ENCODE measurements at places on chromosomes 12 and 14.

GRCh38 chr14:43169722-43170121 is 1337.4 kb downstream of the FSCB start:
- no peak for DNase-seq

- DNase-seq: no peak
These were observed 3.5 kb upstream of the KRT81 start for GRCh38 chr12:52294803-52295202.

GRCh38 chr12:102880783-102881182 is 36.3 kb downstream of the PAH start:
- no peak for DNase-seq

GRCh38 chr14:36493761-36494160 is 26.3 kb downstream of the NKX2-1 start:
- DNase-seq: no peak

DNA sequence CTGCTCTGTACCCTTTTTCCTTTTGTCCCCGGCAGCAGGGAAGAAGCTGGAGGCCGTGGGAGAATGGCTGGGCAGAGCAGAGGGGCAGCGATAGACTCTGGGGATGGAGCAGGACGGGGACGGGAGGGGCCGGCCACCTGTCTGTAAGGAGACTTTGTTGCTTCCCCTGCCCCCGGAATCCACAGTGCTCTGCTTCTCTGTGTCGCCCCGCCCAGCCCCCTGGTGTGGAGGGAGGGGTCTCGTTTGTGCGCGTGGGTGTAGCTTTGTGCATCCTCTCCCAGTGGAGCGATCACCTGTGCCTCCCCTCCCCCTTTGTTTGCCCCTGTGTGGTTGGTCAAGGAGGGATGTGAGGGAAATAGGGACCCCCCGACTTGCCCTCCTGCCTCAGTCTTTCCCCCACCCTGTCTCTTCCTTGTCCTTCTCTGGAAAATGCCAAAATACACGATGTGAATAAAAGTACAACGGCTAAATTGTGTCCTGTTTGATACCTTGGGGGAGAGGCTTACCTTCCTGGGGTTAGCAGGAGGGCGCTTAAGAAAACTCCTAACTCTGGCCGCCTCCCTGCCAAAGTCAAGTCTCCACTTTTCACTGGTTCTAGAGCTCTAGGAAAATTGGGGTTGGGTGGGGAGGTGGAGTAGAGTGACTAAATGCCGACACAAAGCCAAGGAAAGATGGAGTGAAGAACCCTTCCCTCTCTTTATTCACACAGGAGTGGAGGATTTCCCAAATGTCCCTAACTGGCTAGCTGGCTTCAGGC is 990 bp upstream of the TPI1 start:
- no peak for DNase-seq

GRCh38 chr12:6843118-6843902 is 2.6 kb downstream of the GNB3 start:
- DNase-seq: no peak

- DNase-seq: no peak
These were observed 29.7 kb downstream of the NOS1 start for GRCh38 chr12:117331691-117332090.

- DNase-seq: no peak
These were observed 55.8 kb downstream of the PAWR start for GRCh38 chr12:79634957-79635471.

DNA sequence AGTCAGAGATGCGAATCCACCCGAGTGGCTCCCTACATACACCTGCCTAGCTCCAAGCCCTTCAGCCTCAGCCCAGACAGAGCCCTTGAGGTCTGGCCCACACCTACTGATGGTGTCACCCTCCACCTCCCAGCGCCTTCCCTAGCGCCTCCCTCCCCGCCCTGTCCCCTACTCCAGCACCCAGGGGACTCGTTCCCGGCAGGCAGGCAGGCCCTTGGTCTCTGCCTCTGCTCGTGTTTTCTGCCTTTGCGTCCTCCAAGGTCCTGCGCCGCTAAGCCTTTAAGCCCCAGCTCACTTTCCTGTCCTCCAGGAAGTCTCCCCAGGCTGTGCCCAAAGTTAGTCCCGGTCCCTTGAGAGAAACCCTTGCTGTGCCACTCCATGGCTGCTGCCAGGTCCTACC is 12.7 kb downstream of the INF2 start:
- no peak for DNase-seq

GRCh38 chr12:84807249-84807648 is 105.3 kb downstream of the SLC6A15 start:
- no peak for DNase-seq

GRCh38 chr12:19694627-19695026 is 255.3 kb downstream of the AEBP2 start:
- DNase-seq: no peak

- DNase-seq: no peak
These were observed 51.4 kb downstream of the VCPKMT start for GRCh38 chr14:50064993-50065392.

GRCh38 chr14:100747736-100748135 is 21.0 kb downstream of the DLK1 start:
- DNase-seq: no peak

DNA sequence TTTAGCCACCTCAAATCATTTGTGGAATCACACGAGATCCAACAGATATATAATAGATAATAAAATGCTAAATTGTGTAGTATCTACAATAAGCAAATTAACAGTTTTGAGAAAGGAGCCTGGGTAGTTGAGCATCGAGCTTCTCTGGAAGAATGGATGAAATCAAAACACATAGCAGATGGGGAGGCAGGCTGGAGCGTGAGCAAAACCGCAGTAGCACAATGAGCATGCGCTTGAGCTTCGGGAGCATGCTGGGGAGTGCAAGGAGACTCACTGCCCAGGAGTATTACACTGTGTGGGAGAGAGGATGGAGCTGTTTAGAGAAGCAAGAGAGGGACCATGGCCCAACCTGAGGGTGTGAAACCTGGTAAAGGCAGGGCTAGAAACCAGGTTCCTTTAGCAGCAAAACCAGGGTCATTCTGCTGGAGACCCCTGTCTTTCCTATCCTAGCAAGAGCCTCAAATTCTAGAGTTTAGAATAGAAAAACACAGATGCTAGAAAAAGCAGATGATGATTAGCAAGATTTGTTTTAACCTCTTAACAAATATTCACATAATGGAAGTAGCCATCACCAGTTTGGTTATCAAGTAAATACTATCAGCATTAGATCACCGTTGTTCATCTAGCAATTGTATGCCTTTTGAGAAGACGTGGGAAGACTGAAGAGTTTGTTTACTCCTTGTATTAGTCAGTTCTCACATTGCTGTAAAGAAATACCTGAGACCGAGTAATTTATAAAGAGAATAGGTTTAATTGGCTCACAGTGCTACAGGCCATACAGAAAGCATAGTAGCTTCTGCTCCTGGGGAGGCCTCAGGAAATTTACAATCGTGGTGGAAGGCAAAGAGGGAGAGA is 484.8 kb downstream of the EGLN3 start:
- DNase-seq: no peak

- no peak for DNase-seq
These were observed 354.4 kb downstream of the MED13L start for GRCh38 chr12:115922952-115923564.

DNA sequence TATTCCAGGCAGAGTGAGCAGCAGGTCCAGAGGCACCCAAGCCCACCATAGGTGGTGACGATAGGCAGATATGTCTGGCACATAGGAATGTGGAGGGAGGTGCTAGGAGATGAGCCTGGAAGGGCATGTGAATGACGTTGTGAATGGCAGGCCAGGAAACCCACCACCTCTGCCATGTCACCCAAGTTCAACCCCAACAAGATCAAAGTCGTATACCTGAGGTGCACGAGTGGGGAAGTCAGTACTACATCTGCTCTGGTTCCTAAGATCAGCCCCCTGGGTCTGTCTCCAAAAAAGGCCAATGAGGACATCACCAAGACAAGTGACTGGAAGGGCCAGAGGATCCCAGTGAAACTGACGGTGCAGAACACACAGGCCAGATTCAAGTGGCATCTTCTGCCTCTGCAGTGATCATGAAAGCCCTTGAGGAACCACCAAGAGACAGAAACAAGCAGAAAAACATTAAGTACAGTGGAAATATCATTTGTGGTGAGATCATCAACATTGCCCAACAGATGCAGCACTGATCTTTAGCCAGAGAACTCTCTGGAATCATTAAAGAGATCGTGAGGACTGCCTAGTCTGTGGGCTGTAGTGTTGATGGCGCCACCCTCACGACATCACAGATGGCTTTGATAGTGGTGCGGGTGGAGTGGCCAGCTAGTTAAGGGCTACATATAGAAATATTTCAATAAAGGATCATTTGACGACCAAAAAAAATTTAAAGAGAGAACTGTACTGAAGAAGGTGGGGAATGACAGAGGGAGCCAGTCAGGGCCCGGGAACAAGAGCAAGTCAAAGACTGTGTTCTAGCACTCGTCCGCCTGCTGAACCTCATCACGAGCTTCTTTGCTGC is 99.7 kb downstream of the ZFP36L1 start:
- DNase-seq: no peak

GRCh38 chr12:102021540-102022246 is 40.1 kb downstream of the WASHC3 start:
- no peak for DNase-seq

- no peak for DNase-seq
These were observed 316.2 kb downstream of the NPAS3 start for GRCh38 chr14:33254861-33255395.

DNA sequence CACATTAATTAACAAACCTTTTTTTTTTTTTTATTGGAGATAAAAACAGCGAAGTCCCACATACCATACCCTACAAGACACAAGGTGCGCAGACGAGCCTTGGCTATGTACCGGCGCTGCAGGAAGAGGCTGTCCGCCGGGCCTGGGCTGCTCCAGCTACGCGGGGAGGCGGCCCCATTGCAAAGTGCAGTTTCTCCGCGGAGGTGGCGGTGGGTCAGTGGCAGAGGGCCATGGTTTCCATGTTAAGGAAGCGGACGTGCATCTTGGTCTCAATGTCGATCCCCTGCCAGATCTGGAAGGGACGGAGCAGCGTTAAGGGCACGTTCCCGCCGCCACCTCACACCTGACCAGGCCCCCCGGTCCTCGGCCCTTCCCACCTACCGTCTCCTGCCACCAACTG is 60.3 kb downstream of the TESC start:
- no peak for DNase-seq

DNA sequence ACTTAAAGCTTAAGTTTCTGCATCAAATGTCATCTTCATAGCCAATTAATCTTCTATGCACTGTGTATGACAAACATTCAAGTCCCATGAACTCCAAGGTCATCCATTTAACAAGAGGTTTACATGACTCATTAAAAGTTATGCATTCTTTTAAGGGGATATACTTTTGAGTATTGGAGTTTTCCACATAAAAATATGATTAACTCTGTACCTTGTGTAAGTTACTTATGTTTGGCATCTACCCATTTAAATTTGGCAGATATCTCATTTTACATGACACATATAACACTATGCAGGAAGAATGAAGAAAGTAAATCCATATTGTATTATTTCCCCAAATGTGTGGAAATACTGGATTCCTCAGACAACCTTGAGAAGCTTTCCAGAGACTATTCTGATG is 240.2 kb downstream of the PAX9 start:
- no peak for DNase-seq

- no peak for DNase-seq
These were observed 43.9 kb upstream of the SLC2A13 start for GRCh38 chr12:40149673-40150260.

DNA sequence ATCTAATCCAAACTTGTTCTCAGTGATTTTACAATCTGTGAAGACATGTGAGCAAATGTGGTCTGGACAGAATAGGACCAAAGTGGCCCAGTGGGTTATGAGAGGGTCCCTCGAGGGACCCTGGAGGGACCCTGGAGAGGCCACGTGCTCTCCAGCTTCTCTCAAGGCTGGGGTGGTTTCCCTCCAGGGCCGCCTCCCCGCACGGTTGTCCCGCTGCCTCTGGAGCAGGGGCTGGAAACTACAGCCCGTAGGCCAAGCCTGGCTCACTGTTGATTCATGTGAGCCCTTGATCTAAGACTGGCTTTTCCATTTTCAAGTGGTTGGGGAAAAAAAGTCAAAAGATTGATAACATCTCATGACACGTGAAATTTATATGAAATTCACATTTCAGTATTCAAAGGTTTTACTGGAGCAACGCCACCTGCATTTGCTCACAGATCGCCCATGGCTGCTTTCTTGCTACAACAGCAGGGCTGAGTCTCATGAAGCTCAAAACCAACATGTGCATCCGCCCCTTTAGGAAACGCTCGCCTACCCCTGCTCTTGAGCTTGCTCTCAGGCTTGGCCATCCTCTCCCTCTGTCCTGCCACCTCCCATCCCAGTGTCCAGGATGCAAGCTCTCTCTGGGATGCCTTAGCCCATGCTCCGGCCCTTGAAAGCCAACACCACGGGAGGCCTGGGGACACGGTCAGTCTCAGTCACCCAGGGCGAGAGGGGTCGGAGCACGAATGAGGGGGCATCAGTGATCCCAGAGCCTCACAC is 12.1 kb upstream of the LRTM2 start:
- no peak for DNase-seq

GRCh38 chr12:99847936-99848335 is 136.8 kb downstream of the ANKS1B start:
- DNase-seq: no peak

GRCh38 chr12:85076688-85077430 is 40.7 kb downstream of the LRRIQ1 start:
- DNase-seq: peak; percentile 12

DNA sequence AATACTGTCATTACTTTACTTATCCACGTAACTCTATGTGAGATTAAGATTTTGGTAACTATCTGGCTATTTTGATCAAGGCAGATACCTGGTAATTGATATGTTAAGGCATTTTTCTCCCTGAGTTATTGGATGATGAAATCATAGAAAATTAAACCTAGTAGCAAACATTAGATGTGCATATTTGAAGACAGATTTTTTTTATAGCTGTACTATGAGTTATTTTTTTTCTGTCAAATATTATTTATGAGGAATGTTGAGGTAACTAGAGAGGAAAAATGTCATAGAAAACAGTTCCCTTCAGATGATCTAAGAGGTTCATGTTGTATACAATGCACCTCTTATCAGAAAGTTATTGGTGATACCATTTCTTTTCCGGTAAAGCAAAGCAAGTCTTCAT is 64.9 kb upstream of the SLC38A2 start:
- DNase-seq: no peak

- DNase-seq: no peak
These were observed 456.6 kb upstream of the TMPO start for GRCh38 chr12:98058838-98059237.

DNA sequence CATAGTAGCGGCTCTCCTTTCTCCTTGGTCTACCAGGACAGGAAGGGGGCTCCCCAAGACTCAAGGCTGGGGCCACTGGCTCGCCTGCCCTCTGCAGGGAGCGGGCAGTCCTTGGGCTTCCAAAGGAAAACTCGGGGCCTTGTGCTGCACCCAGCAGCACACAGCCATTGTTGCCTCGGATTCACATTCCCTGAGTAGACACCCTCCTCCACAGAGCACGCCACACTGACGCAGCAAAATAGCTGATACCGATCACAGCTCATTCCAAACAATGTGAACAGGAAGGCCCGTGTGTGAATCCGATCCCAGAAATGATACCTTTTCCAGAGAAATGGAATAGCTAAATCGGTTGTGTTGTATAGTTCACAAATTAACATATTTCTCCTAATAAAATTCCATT is 65.1 kb upstream of the DYNC1H1 start:
- DNase-seq: no peak
